ENCODE measurements at places on chromosomes 13 and 19.
A peak's percentile ranks its signal among the peaks of the same experiment; 100 is the strongest.

DNA sequence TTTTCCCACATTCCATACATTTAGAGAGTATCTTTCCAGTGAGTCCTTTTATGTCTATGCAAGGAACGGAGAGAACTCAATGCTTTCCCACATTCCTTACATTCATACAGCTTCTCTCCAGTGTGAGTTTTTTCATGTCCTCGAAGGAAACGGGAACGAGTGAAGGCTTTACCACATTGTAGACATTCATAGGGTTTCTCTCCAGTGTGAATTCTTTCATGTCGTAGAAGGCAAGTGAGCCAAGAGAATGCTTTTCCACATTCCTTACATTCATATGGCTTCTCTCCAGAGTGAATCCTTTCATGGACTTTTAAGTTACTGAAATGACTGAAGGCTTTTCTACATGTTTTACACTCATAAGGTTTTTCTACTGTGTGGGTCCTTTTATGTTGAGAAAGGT is 17.1 kb downstream of the ZNF823 start:
- no peak for DNase-seq

DNA sequence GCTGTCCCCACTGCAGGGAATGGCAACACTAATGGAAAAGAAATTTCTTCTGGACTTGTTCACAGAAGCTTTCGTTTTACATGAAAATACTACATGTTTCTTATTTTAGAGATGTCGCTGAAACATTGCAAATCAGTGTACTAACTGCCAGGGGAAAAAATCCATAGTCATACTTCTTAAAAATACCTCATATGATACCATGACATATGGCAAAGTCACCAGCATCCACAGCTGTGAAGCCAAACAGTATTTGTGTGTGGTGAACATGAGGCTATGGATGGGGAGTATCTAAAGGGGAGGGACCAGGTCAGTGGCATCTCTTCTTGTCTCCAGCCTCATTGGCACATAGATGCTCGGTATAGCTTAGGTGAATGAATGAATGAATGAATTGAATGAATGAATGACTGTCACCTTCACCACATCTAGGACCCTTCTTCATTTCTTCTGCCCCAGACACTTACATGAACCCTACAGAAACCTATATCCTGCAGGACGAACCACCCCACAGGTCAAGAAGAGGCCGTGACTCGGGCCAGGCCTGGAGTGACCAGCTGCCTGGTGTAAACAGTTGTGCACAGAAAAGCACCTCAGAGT is 14.6 kb upstream of the CD33 start:
- DNase-seq, result no peak

GRCh38 chr19:57096685-57097361 is 23.0 kb upstream of the USP29 start:
- DNase-seq, result no peak

DNA sequence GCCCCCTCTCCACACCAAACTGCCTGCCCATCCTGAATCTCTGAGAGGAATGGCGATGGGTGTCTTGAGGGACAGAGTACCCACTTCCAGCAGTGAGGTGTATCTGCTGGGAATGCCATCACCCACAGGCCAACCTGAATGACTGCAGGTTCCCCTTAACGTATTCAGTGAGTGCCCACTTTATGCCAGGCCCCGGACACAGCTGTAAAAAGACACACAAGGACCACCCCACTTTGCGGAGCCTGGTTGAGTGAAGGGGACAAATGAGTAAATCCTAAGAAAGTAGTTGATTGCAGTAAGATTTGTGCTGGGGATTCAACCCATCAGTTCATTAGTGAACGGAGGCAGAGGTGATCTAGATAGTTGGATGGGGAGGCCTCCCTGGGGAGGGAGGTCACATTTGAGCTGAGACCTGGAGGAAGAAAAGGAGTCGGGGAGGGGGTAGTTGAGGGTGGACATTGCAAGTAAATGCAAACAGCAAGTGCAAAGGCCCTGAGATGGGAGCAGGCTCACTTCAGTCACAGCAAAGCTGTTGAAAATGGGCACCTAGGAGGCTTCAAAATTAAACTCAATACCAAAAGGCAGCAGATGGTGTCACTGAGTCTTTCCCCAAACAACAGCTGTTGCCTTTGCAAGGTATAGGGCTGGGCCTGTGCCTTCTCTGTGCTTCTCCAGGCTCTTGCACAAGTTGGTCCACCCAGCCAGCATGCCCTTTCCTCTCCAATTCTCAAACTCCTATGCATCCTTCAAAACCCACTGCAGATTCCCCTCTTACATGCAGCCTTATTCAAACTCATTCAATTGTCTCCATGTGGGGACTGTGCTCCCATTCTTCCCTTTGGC is 4.3 kb downstream of the GDF15 start:
- no peak for DNase-seq

DNA sequence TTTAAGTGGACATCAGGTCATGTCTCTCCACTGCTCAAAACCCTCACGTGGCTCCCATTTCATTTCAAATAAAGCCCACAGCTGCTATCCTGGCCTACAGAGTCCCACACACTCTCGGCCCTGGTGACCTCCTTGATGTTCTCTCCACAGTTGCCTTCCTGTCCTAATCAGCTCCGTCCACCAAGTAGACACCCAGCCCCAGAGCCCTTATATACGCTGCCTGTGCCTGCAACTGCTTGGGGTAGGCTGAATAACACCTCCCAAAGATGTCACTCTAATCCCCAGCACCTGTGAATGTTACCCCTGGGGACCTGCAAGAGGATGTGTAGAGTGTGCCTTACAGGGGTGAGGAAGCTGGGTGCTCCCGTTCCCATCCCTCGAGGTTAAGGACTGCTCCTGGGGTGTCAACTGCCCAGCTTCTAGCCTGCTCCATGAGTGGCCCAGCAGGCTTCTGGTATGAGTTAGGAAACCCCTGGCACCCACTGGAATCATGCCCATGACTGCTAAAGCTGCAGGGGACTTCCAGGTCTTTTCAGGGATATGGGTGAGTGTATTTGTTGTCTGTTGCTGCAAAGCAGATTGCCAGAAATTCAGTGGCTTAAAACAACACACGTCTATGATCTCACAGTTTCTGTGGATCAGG is 6.0 kb downstream of the FAM187B start:
- DNase-seq, result no peak

GRCh38 chr13:105058517-105058916 is 1476.9 kb downstream of the EFNB2 start:
- no peak for DNase-seq

DNA sequence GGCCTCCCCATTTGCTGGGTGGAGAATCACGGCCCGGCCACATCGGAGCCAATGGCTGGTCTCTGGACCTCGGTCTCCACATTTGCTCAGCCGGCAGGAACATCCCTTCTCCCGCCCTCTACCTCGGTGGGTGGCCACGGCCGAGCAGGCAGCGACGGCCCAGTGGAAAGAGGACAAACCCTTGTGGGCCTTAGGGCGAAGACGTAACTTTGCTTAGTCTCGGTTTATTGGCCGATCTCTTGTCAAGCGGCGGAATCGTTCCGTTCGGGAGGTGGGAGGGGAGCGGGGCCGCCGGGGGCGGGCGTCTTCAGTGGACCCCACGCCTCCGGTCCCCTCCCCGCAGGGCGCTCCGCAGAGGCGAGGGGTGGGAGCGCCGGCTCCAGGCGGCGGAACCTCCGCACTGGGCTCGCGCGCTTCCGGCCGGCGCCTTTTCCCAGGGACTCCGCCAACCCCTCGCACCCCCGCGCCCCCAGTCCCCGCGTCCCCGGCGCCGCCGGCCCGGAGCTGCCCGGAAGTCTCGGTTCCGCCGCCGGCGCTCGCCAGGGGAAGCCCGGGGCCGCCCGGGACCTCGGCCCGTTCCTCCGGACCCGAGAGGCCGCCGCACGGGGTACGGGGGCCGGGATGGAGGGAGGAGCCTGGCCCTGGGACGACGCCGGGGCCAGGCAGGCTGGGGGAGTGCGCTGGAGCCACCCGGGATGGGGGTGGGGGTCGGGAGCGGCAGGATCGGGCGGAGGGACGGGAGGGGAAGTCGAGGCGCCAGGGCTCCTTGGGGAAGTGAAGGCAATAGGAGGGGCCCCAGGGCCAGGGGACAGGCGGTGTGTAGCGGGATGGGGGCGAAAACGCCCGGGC is at the start of gene ZNF580:
TSS of gene ZNF580 (plus strand) at position 426 of the 849 bp plus-strand sequence. CDS start 1,507 bp downstream, outside the sequence.
- DNase-seq, result peak; percentile 78
